ENCODE measurements at places on chromosomes 6 and 20.

DNA sequence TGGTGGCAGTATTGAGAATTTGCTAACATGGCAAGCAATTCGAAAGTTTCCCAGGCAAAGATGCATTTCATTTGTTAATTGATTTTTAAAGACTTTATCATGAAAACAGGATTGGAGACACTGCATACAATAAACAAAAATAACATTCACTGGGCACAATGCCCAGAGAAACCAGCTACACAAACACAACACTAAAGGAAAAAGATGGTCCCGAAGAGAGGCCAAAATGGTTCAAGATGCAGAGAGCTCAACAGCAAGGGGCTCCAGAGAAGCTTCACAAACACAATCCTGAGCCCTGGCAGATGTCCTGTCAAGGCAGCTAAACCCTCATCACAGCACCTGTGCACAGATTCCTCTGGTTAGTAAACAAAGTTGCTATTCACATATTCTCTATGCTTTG is 79.3 kb downstream of the INSM1 start:
- DNase-seq, result no peak

- peak; percentile 40 for DNase-seq
Observed at GRCh38 chr20:40438161-40438830, 250.7 kb downstream of the MAFB start.

DNA sequence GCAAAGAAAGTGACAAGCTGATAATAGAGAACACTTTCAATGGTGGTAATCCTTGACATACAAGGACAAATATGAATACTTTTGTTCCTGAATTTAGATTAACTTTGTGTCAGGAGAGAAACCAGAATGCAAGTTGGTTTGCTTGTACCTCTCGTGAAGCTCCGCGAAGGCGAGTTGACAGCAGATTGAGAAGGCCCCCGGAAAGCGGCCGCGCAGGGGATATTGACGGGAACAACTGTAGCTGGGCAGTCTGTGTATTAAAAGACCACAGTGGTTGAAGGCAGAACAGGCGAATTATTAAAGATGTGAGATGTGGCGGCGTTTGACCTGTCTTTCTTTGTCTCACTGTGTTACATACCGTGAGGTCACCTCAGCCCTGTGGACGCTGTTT is 175.8 kb upstream of the RALGAPA2 start:
- no peak for DNase-seq

DNA sequence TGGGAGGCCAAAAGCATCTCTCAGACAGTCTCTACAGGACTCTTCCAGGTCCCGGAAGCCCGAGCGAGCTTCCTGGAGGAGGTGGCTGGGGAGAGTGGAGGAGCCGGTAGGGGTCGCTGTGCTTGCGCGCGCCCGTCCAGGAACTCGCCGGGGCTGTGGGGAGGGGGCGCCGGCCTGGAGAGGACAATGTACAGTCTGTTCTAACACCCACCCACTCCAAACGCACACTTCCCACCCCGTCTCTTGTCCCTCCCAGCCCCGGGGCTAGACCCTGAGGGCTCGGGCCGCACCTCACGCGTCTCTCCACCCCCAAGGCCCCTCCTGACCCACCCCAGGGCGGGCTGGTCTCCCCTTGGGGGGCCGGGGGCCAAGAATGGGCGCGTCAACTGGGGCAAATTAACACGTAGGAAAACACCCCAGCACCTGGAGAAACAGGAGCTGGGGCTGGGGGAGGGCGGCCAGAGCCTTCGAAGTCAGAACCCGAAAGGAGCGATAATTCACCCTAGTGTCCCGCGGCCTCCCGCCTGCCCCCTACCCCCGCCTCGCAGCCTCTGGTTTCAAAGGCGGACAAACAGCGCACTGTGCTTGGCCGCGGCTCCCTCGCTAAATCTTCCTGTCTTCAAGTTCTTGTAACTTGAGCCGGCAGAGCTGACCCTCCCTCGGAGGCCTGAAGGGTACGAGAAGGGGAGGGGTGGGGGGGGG is 103.2 kb upstream of the FOXP4 start:
- DNase-seq, result no peak

GRCh38 chr20:23705895-23706294 is 17.1 kb upstream of the CST4 start:
- no peak for DNase-seq

- DNase-seq, result no peak
Observed at GRCh38 chr6:152954443-152954842, 28.4 kb downstream of the FBXO5 start.
